ENCODE measurements at places on chromosomes 2 and 18.

GRCh38 chr18:77065221-77065981, 67.2 kb downstream of the MBP start:
- DNase-seq = no peak

DNA sequence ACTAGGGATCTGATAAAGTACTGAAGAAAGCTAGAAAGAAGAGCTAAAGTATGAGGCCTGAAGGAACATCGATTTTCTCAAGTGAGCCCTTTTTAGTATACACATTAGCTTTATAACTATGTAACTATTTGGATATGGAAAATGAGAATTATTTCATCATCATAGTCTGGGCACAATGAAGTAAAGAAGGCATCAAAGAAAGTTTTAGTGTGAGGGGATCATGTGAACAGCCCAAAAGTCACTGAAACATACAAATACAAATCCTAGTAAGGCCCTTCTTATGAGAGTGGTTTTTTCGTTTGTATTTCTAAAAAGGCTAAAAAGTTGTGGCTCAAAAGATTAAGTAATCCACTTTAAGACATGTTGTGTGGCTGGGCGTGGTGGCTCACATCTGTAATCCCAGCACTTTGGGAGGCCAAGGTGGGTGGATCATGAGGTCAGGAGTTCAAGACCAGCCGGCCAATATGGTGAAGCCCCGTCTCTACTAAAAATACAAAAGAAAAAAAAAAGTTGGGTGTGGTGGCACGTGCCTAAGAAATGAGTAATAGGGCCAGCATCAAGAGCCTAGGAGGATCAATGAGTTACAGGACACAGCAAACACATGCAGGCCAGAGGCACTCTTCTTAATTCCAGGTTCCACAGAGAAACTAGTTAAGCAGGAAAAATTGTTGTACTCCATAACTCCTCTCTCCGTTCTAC, 61.9 kb downstream of the PUM2 start:
- no peak for DNase-seq

GRCh38 chr2:127305990-127306585, 12.1 kb upstream of the ERCC3 start:
- DNase-seq = no peak

- DNase-seq = no peak
Measured at GRCh38 chr2:110980339-110981062, 140.2 kb upstream of the BCL2L11 start.

DNA sequence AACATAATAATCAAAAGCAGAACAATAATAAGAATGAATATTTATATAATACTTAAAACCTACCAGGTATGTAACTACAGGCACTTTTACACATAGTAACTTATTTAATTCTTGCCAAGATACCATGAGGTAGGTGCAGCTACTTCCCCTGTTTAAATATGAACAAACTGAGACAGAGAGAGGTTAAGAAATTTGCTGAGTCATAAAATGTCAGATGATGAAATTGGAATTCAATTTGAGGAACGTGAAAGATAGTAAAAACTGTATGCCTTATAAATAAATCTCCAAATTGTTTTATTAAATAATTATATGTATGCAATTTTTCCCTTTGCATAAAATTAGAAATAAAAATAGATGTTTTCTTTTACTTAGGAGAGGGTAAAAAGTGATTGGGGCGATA, 1103.3 kb upstream of the NRXN1 start:
- no peak for DNase-seq

- DNase-seq = no peak
Measured at GRCh38 chr2:216791303-216791702, 68.6 kb downstream of the TNP1 start.

- DNase-seq = no peak
Measured at GRCh38 chr18:71831039-71831438, 713.1 kb downstream of the CBLN2 start.

- no peak for DNase-seq
Measured at GRCh38 chr18:53701697-53702096, 522.8 kb downstream of the MBD2 start.

DNA sequence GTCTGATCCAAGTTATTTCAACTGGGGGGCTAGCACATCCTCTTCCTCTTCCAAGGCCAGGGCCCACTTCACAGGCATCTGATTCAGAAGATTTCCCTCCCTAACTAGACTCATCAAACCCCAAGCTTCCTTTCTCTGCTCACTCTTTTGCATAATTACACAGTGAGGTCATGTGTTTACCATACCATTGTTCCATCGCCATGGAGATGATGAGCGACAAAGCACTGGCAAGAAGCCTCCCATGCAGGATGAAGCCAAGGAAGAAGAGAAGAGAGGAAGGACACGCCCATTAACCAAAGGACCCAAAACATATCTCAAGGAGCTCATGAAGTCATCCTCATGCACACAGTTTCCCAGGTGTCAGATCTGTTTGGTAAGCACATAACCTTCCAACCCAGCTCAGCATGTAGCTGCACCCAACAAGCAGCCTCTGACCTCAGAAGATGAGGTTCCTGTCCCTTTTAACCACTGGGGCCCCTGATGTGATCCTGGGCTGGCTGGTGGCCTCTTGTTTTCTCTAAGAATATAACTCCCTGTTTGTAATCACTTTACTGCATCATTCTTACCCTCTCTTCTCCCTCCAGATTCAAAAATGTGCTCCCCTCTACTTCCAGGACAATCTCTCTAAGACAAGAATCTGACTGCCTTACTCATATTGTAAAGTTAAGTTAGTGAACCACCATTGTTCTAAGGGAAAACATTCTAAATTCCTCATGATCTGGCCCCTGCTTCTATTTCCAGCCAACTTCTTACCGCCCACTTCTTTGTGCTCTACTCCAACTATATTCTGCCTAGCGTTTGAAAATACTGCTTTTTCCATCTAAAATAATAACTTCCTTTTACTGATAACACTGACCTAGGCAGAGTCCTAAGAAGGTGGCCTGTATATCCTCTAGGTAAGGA, 190.1 kb downstream of the TTC32 start:
- no peak for DNase-seq

GRCh38 chr2:23837871-23838270, 89.1 kb downstream of the ATAD2B start:
- no peak for DNase-seq

GRCh38 chr18:46471809-46472498, 185.1 kb downstream of the LOXHD1 start:
- DNase-seq = no peak

DNA sequence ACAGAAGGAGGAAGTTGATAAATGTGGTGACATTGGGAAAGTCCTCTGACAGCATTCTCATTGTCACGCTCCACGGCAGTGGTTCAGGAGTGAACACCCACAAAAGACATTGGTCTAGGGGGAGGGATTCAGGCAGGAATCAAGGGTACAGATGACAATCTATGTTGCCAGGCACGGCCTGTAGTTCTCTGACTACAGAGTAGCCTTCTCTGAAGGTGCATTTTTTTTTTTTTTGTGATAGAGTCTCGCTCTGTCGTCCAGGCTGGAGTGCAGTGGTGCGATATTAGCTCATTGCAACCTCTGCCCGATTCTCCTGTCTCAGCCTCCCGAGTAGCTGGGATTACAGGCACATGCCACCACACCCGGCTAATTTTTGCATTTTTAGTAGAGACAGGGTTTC, 7.4 kb upstream of the MOB1A start:
- DNase-seq = no peak

DNA sequence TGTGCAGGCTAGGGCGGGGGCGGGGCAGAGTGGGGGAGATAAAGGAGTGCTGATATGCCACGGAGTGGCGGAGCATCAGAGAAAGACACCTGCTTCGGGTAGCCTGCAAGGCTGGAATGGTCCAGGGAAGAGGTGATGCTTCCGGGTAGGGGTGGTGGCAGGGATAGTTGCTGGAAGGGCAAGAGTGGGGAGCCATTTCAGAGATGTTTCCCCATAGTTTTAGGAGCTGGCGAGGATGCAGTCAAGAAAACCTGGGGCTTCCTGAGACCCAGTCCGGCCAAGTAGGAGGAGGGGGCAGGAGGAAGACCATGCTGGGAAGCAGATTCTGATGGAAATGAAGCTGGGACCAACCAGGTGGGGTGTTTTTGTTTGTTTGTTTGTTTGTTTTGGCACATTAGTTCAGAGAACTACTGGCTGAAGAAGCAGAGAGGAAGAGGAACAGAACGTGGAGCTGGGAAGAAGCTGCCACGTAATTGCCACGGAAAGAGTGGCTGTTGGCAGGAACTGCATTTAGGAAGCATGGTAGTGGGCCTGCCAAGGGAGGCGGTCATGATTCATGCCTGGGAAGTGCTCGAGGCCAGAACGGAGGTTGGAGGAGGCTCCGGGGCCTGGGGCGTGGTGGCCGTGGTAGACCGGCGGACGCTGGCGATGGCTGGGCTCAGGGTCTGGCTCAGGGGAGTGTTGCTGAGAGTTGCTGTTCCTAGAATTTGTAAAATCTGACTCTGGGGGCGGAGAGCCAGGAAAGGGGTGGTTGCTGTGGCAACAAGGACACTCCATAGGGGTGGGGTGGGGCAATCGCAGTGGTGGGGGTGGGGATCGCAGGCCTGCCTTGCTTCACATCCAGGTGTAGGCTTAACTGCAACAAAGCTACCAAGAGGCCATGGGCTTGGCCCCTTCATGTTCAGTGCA, 8.6 kb upstream of the INPP5D start:
- DNase-seq = no peak

GRCh38 chr2:184507254-184507653, 91.1 kb upstream of the ZNF804A start:
- no peak for DNase-seq

- DNase-seq = no peak
Measured at GRCh38 chr18:75496151-75496550, 68.6 kb upstream of the SMIM21 start.

DNA sequence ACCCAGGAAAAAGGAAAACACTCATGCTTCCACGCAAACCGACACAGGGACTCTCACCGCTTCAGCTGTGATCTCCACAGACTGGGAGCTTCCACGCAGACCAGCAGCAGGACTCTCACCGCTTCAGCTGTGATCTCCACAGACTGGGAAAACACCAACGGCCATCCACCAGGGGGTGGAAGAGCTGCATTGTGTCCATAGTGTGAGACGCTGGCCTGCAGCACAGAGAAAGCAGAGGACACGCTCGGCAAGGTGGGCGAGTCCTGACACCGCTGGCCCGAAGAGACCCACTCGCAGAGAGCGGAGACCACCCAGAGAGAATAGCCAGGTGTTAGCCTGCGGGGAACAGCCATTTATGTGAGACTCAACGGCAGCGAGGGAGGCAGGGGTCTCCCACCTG, 42.5 kb upstream of the NFATC1 start:
- no peak for DNase-seq

DNA sequence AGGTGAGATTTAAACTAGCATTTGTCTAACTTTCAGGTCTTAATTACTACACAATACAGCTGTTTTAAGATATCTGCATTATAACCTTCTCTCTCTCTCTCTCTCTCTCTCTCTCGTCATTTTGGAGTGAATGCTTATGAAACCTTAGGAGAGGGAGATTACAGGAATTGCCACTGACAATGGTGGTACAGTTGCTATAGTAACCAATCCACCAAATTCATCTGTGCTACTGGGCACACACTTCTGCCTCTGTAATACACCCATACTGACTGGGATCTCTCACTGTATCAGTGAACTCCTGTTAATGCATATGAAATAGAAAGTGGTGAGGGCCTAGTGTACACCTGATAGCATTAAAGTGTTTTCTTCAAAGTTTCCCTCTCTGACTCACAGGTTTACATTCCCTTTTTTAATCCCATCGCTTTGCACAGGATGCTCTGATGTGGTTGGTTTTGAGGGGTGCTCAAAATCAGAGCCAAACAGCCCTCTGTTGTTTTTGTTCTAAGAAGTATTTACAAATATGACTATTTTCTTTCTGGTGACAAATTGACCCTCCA, 13.1 kb downstream of the KLHL14 start:
- DNase-seq = no peak

- no peak for DNase-seq
Measured at GRCh38 chr2:179580378-179581146, 280.9 kb downstream of the ZNF385B start.

GRCh38 chr2:96239091-96239490, 26.7 kb downstream of the TMEM127 start:
- DNase-seq = no peak

DNA sequence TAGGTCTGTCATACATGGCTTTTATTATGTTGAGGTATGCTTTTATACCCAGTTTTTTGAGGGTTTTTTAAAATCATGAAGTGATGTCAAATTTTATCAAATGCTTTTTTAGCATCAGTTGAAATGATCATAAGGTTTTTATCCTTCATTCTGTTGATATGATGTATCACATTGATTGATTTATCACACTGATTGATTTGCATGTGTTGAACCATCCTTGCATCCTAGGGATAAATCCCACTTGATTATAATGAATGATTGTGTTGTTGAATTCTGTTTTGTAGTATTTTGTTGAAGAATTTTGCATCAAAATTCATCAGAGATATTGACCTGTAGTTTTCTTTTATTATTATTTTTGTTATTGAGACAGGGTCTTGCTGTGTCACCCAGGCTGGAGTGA, 68.2 kb downstream of the LIMS1 start:
- DNase-seq = no peak

DNA sequence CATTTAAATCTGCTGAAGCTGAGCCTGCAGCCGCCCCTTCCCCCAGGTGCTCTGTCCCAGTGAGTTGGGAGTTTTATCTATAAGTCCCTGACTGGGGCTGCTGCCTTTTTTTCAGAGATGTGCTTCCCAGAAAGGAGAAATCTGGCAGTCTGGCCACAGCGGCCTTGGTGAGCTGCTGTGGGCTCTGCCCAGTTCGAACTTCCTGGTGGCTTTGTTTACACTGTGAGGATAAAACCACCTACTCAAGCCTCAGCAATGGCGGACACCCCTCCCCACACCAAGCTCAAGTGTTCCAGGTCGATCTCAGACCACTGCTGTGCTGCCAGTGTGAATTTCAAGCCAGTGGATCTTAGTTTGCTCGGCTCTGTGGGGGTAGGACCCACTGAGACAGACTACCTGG, 97.3 kb downstream of the ACAA2 start:
- no peak for DNase-seq

DNA sequence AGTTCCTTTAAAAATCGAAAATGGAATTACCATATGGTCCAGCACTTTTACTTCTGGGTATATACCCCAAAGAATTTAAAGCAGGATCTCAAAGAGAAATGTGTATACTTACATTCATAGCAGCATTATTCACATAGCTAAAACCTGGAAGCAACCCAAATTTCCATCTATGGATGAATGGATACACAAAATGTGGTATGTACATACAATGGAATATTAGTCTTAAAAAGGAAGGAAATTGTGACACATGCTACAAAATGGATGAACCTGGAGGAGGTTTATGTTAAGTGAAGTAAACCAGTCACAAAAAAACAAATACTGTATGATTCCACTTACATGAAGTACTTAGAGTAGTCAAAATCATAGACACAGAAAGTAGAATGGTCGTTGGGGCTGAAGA, 147.9 kb upstream of the LTBP1 start:
- no peak for DNase-seq

GRCh38 chr2:98487806-98488189, 43.1 kb downstream of the INPP4A start:
- DNase-seq = no peak

- no peak for DNase-seq
Measured at GRCh38 chr2:213627835-213628460, 343.7 kb downstream of the SPAG16 start.
